ENCODE measurements at places on chromosomes 1 and 21.

DNA sequence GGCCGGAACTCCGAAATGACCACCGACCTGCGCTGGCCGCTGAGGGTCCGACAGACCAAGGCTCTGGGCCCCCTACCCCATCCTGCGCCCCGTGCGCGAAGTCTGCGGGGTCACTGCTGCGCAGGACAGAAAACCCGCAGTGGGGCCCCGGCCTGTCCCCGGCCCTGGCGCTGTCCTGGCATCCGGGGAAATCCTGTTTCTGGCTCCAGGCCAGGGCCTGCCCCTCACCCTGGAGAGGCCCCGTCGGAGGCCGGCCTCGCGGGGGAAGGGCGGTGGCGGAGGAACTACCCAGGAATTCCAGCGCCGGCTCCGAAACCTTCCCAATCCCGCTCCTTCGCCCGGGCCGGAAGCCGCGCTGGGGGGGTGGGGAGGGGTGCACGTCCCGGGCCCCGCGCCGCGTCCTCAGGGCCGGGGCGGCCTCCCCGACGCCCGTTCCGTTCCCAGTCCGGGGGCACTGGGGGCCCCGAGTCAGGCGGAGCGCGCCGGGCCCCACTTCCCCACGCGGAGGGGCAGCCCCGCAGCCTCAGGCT lies 77.0 kb downstream of the MORN1 start:
- no peak for DNase-seq

DNA sequence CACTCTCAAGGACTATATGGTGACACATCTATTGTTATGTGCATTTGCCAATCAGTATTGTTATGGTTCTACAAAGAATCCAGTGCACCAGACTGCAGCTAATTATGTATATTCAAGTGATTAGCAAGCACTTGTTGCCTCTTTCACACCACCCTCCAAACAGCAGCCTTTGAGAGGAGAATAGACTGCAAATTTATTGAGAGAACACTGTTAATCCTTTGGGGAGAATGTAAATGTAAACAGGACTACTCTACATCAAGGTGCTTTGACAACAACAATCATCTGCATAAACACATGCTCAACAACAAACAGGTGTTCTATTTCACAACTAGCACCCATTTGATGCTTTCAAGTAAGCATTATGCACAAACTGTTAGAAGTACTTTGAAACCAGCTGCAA lies 117.4 kb downstream of the AKT3 start:
- no peak for DNase-seq

DNA sequence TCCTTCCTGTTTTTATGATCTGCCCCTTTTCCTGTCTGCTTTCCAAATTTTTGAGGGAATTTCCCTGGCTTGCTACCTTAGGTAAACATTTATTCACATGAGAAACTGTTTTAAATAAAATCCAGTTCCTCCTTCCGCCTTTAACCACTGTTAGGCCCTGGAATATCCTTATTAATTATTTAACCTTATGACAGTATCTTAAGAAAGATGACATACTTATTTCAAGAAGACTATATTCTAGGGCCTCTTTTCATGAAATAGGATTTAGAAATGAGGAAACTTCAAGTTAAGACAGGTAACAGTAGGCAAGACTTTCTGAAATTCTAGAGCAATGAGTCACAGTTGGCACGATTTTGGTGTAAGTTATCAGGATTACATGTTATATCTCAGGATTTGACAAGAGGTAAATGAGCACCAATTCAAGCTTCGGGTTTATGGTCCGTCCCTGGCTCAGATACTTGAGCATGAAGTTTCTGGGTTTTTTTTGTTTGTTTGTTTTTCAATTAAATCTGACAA lies 2.0 kb upstream of the TNFSF18 start:
- no peak for DNase-seq

- no peak for DNase-seq
These were observed 71.9 kb downstream of the TTLL7 start for GRCh38 chr1:83927061-83927460.

DNA sequence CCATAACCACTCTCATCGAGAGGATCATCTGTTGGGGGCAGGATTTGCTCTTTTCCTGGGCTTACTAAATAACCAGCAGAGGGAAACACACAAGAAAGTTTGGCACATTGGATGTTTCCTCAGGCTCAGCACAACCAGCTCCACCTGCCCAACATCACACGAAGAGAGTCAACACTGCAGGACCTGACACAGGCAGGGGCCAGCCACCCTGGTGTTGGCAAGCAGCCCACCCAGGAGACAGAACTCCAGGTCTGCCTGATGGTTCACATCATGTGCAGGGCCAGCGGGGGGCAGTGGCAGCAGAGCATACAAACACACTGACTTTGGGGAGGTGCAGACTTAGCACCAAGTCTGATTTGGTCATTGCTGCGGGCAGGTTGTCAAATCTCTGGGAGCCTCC lies 182.3 kb upstream of the GALNT2 start:
- no peak for DNase-seq

- DNase-seq: no peak
These were observed 107.0 kb downstream of the RHOU start for GRCh38 chr1:228842094-228842775.

- DNase-seq: no peak
These were observed 102.7 kb upstream of the DPH5 start for GRCh38 chr1:101128211-101128727.

GRCh38 chr1:187566354-187566753 lies 737.6 kb downstream of the PLA2G4A start:
- DNase-seq: no peak

Data from stimulated activated CD8-positive, alpha-beta memory T cell treated with anti-CD3 and anti-CD28 coated beads, Interleukin-2, amount 100 ng/mL, for 1 hour (primary cell).